ENCODE measurements at places on chromosomes 1 and 21.

DNA sequence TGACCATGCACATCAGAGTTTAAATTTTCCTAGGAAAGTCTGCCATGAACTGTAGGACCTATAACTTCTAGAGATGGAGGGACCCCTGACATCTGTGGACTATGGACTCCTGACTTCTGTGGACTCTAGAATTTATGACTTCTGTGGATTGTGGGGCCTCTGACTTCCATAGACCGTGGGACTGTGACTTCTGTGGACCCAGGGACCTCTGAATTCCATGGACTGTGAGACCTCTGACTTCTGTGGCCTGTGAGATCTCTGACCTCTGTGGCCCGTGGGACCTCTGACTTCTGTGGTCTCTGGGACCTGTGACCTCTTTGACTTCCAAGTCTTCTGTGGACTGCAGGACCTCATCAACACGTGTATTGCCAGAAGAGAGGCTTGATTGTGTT, 36.7 kb downstream of the PEX14 start:
- DNase-seq, result no peak

- DNase-seq, result no peak
Measured at GRCh38 chr1:59816318-59816878, 1.6 kb downstream of the HOOK1 start.

DNA sequence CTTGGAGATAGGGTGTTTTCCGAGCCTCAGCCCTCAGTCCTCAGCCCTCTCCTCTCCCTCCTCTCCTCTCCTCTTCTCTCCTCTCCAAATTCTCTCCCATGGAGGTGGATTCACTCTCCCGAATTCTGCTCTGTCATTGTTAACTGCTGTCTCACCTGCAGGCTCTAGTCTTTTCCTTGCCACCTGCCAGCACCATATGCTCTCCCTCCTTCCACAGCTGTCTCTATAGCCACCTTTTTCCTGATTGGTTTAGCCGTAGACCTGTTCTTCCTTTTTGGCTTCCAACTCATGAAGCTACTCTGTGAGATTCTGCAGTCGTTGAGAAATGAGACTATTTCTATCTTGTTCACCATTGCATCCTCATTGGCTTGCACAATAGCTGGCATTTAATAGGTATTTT, 19.7 kb downstream of the COG2 start:
- no peak for DNase-seq

DNA sequence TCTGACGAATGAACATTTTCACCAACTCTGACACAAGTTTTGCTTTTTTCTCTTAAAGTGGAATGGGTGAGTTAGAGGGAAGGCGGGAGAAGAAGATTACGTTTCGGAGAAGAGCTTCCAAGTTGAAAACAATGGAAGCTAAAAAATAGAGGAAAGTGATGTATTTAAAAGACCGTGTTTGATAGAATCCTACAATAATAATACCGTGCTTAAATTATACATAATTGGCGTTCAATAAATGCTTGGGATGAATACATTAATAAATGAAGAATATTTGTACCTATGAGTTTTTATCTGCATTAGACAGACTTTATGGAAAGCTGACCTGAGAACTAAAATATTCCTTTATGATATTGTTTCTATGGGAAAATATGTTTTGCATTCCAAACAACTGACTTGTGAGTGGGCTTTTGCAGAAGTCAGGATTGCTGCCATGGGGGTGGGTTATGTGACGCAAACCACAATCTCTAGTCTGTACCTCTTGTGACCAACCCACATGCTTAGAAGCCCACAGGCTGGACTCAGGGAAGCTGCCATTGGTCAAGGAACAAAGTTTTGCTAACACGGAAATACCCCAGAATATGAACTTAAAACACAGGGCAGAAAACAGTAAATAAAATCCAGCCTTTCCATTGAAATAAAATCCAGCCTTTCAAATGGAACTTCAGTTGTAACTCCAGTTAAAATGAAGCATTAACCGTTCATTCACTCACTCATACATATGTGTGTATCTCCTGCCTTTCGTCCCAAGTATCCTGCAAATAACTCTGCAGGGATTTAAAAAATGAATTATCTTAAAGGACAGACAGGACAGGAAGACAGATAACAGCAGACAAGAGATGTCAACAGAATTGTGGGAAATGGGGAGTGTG, 21.3 kb upstream of the ATF3 start:
- no peak for DNase-seq

DNA sequence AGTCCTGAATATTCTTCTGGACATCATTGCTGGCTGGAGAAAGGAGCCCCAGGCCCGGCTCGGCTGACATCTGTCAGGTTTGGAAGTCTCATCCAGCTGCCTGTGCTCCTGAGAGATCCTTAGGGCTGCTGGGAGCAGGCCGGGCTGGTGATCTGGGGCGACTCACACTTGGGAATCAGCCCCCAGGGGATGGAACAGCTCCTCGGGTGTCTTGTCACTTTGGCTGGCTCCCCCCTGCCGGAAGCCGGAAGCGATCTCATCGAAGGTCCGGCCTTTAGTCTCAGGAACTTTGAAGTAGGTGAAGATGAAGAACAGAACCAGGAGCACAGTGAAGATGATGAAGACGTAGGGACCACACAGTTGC, 31.8 kb downstream of the SLC2A1 start:
- DNase-seq, result no peak

DNA sequence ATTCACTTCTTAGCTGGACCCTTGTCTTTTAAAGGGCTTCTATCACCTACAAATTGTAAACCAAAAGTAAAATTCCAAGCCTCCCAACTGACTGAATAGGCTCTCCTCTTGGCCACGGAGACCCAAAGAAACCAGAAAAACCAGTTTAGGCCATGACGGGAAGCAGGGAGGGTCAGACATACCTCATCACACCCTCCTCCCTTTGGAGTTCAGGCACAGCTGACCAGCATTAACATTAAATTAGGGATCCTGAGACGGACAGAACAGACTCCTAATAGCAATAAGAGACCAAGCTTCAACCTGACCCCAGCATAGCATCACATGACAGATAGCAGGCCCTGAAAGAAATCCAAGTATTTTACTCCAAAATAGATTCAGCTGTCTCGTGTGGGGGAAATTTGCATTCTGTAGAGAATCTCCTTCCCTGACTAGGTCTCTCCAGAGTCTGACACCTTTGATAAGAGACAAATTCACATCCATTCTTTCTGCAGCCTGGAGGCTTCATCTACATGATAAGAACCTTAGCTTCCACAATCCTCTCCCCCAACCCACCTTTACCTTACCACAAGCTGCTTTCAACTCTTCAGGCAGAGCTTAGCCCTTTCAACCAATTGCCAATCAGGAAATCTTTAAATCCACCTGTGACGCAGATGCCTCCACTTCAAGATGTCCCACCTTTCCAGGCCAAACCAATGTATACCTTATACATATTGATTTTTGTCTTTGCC, 177.1 kb upstream of the RAB4A start:
- peak; percentile 2 for DNase-seq

DNA sequence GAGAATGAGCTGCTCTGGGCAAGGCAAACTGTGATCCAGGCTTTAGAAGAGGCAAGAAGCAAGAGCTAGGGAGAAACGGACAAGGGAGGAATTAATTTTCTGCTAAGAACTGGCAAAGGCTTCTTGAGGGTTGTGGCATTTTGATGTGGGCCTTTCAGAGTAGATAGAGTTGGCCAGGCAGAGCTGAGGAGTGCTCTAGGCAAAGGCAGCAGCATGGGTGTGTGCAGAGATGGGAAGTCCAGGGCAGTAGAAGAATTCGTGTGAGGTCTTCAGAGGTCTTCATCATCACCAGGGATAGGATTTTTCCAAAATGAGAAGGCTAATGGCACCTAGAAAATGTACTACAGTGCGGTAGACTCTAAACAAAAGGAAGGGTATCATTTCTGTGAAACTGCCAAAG, 237.8 kb downstream of the LTN1 start:
- no peak for DNase-seq

GRCh38 chr21:45594721-45595489, 48.6 kb upstream of the PCBP3 start:
- no peak for DNase-seq

- no peak for DNase-seq
Measured at GRCh38 chr1:180166436-180166800, 11.7 kb downstream of the QSOX1 start.

- DNase-seq, result no peak
Measured at GRCh38 chr1:167524651-167525050, 6.3 kb upstream of the CD247 start.

- DNase-seq, result no peak
Measured at GRCh38 chr1:241275981-241276380, 81.0 kb downstream of the RGS7 start.

DNA sequence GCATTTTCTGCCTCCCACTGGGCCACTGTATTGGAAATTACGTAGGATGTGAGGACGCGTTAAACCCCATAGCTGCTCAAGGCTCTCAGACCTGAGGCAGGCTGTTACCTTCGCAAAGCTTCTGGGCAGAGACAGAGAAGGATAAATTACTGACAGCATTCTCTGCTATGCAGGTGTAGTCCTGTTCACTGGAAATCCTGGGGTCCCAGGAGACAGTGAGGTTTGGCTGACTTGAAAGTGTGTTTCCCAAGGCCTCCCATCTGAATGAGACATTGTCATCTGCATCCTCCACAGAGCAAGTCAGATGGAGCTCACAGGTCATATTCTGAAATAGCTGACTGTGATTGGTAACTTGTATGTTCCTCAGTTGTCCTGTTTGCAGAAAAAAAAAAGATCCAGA, 32.0 kb downstream of the SLAMF6 start:
- DNase-seq, result no peak

- no peak for DNase-seq
Measured at GRCh38 chr1:88976235-88976634, 16.2 kb downstream of the KYAT3 start.

GRCh38 chr1:107534632-107535031, 393.8 kb downstream of the NTNG1 start:
- DNase-seq, result no peak

- DNase-seq, result no peak
Measured at GRCh38 chr1:11485191-11485590, 6.2 kb downstream of the DISP3 start.

- no peak for DNase-seq
Measured at GRCh38 chr1:20108366-20109123, 10.8 kb downstream of the PLA2G2D start.

DNA sequence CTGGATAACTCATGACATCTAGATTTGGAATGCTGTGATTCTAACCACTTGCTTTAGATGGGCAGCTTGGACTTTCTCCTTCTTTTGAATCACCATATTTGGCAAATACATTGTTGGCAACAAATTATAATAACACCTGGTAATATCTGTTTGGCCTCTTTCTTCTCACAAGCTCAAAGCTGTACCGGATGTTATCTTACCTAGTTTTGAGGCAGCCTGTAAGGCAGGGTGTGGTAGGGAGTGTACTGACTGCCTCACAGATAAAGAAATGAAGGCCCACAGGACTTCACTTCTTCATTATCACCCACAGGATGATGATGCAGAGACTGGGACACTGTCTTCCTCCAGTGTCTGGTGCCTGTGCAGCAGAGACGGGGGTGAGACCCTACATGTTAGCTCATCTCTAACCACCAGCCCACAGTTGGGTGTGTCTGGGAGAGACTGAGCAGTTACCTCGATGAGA, 28.5 kb downstream of the TUFT1 start:
- DNase-seq, result no peak

GRCh38 chr1:5597171-5597850, 394.9 kb downstream of the NPHP4 start:
- DNase-seq, result peak; percentile 18

All from activated CD8-positive, alpha-beta memory T cell treated with anti-CD3 and anti-CD28 coated beads, Interleukin-2, amount 50 U/mL, for 48 hours (primary cell).